ENCODE measurements at places on chromosomes 11 and 22. TPM values are rescaled to one million over a fixed set of nuclear protein-coding genes. Genes with fewer than 3 reads are reported as not detected.

DNA sequence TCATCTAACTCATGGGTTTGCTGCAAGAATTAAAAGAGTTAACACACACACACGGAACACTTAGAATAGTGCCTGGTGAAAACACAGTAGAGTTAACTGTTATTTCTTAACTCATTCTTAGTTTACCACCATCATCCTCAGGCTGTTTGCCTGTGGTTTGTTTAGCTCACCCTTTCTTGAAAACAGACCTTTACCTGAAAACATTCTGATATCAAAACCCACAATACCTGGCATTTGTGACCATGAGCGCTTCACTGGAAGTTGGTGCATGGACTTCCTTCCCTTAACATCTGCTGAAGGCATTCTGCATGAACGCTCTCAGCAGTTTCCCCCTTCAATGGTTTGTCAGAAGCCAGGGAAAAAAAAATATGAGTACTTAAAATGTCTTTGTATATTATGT, 256.0 kb downstream of the ETS1 start:
- DNase-seq, result no peak

- DNase-seq, result no peak
Measured at GRCh38 chr11:43937434-43938411, 4.7 kb upstream of the C11orf96 start.

DNA sequence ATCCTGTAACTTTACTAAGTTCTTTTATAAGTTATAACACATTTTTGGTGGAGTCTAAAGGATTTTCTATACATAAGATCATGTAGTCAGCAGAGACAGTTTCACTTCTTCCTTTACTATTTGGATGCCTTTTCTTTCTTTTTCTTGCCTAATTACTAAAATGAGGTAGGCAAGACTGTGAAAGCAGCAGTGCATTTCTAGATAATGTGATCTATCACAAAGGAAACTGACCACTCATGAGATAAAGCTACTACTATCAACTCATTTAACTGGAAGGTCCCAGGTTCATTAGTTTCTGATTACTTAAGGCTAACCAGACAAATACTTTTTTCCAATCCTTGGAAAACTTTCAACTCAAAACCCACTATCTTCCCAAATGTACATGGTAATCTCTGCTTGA, 196.2 kb upstream of the E2F8 start:
- no peak for DNase-seq

GRCh38 chr11:65278356-65278755, 16.6 kb downstream of the POLA2 start:
- no peak for DNase-seq

DNA sequence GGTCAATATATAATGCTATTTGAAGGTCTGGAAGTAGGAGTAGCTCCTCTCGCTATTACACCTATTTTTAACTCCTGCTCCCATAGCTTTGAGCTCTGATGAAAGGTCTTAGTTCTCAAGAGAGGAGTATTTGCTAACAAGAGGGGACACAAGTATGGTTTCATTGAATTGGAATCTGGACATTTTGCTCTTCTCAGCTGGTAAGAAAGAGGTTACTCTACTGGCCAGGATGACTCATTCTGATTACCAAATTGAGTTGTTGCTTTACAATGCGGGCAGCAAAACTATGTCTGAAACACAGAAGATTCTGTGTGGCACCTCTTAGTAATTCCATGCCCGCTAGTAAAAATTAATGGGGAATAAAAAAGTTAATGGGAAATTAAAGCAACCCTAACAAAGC, 63.6 kb upstream of the EP300 start:
- no peak for DNase-seq

- DNase-seq, result no peak
Measured at GRCh38 chr11:111400595-111400994, 21.5 kb upstream of the POU2AF1 start.

- DNase-seq, result no peak
Measured at GRCh38 chr11:110128161-110128560, 35.0 kb downstream of the ZC3H12C start.

- no peak for DNase-seq
Measured at GRCh38 chr22:47010211-47010610, 247.8 kb downstream of the TBC1D22A start.

DNA sequence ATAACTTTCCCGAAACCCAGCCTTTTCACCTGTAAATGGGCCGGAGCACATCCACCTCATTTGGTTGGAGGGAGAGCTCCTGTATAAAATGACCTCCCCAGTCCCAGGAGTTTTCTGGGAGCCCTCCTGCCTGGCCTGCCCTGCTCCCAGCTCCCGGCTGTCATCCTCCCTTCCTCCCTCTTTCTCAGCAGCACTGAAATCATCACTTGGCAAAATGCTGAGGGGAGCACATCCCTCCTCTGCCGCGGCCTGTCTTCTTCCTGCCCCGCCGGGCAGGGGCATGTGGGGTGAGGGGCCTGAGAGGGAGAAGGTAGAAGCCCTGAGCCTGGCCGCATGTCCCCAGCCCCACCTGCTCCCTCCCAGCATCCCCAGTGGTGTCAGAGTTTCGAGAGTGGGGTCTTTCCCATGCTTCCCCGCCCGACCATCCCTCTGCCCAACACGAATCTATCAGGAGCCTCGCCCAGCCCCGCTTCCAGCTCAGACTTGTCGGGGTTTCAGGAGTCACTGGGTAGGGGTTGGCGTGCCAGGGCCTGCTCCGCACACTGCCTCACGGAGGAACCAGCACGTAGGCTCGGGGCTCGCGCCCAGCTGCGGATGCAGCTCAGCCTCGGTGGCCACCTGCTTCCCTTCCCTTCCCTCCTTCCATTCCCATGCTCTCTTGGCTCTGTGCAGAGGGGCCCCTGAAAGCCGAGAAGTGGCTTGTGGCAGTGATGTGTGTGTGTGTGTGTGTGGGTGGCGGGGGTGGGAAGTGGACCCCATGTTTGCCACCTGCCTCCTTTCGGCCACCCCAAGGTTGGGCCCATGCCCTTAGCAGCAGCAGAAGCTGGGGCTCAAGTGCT, 37.1 kb downstream of the NECTIN1 start:
- no peak for DNase-seq

OR51A2 gene
- not detected for total RNA-seq

DNA sequence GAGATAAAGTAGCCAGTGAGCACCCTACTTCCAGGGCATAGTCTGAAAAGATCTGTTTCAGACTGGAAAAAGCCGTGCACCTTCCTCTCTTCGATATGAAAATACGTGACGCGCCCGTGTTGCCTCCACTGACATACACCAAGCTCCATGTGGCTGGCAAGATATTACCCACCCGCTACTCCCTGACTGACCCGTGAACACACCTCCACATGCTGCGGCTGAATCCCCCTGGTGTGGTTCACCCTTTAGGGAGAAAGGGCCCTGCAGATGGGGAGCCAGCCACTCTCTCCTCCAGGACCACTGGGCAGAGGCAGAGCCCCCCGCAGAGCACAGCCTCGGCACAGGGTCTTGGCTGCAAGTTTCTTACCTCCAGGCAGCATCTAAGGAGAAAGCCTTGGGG, 245.0 kb downstream of the BRD1 start:
- DNase-seq, result peak; percentile 34

DNA sequence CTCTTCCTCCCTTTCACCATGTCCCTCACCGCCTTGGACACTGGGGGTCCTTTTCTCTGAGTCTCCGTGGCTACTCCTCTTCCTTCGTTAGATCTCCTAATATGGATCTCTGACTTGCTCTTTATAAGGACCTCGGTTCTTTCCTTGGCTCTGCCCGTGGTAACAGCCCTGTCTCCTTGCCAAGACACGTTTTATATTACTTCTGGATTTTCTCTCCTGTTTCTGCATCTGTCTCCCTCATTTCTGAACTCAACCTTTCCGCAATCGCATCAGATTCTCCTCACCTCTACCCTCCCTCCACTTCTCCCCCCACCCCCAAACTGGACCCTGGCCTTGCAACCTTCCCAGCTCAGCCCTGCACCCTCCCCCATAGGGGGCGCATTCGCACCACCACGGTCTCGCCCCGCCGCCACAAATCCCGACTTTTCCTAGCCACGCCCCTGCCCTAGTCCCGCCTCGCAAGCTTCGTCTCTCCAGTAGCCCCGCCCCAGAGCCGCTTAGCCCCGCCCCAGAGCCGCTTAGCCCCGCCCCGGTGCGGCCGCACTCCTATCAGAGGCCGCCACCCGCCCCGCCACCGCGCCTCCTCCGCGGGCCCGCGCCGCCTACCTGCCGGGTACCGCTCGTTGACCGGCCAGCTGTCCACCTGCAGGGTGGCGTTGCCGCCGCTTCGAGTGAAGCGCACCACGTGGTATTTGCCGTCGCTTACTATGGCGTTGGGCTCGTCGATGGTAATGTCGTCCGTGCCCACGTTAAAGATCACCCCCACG, 39.0 kb downstream of the SLC22A12 start:
- DNase-seq, result no peak

FOLR2 gene
- total RNA-seq, result 4.8 TPM

GRCh38 chr22:30310881-30311771, 15.6 kb downstream of the TBC1D10A start:
- peak; percentile 85 for DNase-seq

OR8G1 gene
- not detected for total RNA-seq

DNA sequence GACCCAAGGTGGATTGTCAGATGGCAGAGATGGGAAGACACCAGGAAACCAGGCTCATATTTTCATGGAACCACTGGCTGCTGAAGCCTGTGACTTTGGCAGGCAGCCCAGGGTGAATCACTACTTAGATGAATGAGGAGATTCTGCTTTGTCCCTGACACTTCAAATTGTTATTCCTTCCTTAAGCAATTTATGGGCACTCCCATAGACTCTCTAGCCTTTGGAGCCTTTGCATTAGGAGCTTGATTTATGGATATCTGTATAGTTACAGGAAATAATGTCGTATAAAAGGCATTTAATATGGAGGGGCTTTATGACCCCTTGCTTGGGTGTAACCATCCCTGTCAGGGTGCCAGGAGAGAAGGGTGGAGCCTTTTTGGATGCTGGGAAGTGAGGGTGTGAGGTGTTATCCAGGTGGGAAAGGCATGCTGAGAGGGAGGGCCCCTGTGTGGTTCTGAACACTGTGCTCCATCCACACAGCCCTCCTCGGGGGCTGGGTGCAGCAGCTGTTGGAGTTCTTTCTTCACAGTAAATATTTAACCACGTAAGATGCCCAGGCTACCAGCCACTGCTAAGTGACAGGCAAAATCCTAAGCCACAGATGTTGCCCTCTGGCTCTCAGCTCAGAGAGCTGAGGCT, 35.3 kb downstream of the IL18 start:
- DNase-seq, result peak; percentile 31

- DNase-seq, result no peak
Measured at GRCh38 chr11:96337541-96338431, 5.2 kb downstream of the MAML2 start.

- DNase-seq, result no peak
Measured at GRCh38 chr11:110962921-110963320, 250.7 kb upstream of the ARHGAP20 start.

GAB4 gene
- total RNA-seq, result not detected

DNA sequence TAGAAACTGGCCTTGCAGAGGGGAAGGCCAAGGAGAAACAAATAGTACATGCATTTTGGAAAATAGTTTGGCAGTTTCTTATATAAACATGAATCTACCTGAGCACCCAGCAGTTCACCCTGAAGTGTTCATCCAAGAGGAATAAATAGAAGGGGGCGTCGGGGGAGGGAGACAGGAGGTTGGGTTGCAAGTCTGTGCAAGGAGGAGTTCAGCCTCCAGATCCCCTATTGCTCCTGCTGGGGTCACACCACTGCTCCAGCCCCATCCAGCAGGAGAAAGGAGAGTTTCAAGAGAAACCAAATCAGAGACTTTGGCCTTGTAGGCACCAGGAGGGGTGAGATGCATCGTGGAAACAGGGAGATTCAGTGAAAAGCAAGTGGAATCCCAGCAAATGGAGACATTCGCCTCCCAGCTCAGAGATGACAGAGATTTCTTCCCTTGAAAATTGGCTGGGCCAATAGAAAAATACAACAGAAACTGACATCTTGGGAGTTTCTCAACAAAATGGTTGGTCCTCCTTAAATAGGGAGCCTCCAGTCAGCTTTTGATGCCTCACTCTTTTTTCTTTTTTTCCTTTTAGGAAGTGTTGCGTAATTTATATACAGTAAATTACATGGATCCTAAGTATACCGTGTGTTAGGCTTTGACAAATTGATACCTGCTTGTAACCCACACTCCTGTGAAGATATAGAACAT, 34.1 kb downstream of the OTOG start:
- no peak for DNase-seq

- DNase-seq, result no peak
Measured at GRCh38 chr22:42277988-42278776, 7.7 kb upstream of the TCF20 start.

DNA sequence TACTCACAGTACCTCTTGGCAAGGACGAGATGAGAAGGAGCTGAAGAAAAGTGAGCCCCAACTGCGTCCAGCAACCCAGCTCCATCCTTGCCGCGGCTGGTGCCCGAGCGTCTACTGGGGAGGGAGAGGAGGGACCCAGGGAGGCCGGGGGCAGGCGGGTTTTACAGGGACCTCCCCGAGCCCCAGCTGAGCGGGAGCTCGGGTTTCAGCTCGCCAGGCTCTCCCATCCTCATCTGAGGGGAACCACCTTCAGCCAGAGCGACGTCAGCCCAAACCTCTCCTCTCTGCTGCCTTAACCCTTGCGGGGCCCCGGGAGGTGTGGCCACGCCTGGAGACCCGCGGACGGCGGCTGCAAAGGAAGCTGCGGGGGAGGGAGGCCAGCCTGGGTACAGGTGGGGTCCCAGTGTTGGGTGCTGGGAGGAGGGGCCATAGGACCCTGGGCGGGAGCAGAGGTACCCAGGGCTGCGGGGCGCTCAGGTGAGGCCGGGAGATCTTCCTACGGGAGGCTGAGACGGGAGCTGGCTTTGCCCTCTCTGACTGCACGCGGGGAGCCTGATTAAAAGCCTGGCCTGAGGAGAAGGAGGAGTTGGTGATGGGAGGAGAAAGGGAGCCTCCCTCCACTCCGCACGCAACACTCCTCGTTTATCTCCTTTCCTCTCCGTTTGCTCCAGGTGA, at the start of gene PAMR1:
Gene PAMR1, minus strand, starts transcription at position 116 of the 675 bp plus-strand sequence. Its CDS starts 31 bp downstream, at position 85.
- peak; percentile 65 for DNase-seq

STK33 gene
- 11.2 TPM for total RNA-seq

- no peak for DNase-seq
Measured at GRCh38 chr11:33560729-33561128, 139.9 kb downstream of the C11orf91 start.

DNA sequence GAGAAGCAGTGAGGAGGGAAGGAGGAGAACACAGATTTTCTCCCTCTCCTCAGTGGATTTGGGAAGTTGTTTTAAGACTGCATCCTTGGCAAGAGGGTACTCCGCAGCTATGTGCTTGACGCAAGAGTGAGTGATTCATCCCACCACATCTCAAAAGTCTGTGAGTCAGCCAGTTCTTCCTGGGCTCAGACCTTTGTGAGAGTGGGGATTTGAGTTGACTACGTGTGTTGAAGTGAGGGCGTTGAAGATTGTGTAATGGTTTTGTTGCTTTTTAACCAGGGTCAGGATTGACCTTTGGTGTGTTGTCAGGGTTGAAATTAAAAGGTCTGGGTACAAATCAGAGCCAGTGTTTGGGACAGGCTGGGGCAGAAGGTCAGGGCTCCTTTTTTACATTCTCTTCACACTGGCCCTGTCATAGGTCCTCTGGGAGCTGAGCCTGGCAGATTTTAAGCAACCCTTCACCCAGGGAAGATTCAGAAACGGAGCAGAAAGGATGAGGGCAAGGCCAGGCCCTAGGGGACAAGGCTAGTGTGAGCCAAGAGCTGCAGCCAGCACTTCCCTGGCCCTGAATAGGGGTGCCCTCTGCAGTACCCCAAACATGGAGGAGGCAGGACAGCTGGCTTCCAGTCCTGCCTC, 4.2 kb upstream of the C11orf86 start:
- DNase-seq, result peak; percentile 83

Data from upper lobe of left lung (tissue), 6 donors.